ENCODE measurements at places on chromosomes 16 and 17. TPM values are rescaled to one million over a fixed set of nuclear protein-coding genes. Genes with fewer than 3 reads are reported as not detected.

Gene GNAO1
- total RNA-seq, result 0.56 TPM

Gene ZNF597
- 2.3 TPM for total RNA-seq

Gene GLYR1
- 76.9 TPM for total RNA-seq

Gene MYCBPAP
- 0.46 TPM for total RNA-seq

Gene MT1G
- not detected for total RNA-seq

Gene LGALS9
- total RNA-seq, result 3.1 TPM

Gene PIPOX
- total RNA-seq, result 1.1 TPM

Gene GPR179
- not detected for total RNA-seq

Gene KRT222
- total RNA-seq, result not detected

Gene ULK2
- total RNA-seq, result 33.3 TPM

Gene THUMPD1
- 36.3 TPM for total RNA-seq

Gene NTN3
- 1.4 TPM for total RNA-seq

Gene ABCA6
- total RNA-seq, result 1.7 TPM

Gene LUC7L3
- 86.1 TPM for total RNA-seq

DNA sequence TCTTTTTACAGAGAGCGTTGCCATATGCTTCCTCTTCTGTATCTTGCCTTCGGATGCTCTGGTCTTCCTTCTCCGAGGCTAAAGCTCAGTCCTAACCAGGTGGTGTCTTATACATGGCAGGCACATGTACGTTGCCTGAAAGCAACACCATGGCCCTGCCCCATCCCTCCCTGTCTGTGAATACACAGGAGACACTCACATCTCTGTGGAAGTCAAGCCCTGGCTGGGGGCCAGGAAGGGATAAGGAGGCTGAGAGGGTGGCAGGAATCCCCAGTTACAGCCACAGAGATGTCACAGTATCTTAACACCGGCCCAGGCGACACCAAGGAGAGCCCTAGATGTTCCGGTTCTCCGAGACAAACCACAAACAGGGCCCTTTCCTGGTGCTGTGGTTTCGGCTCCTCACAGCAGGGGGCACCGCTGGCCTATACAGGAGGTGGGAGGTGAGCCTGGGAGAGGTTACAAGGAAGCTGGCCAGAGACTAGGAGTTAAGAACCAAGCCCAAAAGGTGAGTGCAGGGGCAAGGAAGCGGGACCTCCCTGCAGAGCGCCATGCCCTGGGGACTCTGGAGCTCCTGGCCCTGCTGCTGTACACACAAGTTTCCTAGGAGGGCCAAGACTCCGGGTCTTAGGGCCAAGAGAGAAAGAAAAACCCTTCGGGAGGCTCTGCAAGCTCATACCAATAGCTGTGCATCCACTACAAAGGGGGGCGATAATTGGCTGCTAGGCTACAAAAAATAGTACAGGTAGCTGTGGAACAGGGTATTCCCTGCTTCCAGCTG is 41.7 kb downstream of the SRL start:
- DNase-seq, result no peak

DNA sequence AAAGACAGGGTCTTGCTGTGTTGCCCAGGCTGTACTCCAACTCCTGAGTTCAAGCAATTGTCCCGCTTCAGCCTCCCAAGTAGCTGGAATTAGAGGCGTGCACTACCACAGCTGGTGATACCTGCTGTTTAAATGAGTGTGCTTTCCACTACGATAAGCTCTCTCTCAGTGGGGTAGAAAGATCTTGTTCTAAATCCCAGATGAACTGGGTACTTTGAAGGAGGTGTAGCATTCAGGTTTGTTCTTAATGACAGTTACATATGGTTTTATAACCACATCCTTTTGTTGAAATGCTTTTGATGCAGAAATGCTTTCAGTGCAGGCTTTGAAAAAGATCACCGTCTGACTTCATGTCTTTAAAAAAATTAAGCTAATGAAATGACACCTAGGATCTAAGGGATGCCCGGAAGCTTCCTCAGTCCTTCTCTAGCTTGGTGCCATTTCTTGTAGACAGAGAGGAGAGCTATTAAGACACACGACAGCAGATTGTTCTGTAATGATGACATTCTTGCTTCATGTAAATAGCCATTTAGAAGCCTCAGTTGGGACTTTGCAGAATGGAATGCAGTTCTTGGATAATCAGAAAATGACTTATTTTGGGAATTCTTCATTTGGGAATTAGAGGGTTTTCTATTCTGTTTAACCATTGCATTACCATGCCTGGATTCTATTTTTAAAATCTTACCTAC is 19.5 kb downstream of the PMM2 start:
- no peak for DNase-seq

DNA sequence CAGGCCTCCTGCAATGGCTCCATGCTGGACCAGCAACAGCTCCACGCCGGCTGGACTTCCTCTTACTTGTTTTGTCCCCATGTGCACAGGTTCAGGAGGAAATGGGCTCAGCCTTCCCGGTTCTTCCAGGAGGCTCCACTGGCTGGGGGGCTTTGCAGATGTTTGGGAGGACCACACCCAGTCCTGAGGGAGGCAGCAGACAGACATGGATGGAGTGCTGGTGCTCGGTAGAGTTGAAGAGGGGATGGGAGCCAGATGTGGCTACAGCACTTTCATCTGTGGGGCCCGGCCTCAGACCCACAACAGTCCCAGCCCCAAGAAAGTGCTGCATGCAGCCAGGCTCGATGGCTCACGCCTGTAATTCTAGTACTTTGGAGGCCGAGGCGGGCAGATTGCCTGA is 21.8 kb downstream of the NARF start:
- no peak for DNase-seq

DNA sequence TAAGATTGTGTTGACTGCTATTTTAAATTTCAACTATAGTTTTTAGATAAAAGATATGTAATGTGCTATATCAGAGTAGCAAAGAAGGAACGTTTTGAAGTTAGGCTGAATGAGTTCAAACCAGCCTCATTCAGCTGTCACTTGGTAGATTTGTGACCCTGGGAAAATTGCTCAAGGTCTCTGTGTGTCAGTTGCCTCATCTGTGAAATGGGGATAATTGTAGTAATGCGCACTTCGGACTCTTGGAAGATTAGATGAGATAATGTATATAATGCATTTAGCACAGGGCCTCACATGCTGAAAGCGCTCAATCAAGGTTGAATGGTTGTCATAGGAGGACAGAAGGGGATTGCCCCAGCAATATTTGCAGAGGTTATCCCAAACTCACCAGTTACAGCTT is 4.7 kb downstream of the BMERB1 start:
- no peak for DNase-seq

DNA sequence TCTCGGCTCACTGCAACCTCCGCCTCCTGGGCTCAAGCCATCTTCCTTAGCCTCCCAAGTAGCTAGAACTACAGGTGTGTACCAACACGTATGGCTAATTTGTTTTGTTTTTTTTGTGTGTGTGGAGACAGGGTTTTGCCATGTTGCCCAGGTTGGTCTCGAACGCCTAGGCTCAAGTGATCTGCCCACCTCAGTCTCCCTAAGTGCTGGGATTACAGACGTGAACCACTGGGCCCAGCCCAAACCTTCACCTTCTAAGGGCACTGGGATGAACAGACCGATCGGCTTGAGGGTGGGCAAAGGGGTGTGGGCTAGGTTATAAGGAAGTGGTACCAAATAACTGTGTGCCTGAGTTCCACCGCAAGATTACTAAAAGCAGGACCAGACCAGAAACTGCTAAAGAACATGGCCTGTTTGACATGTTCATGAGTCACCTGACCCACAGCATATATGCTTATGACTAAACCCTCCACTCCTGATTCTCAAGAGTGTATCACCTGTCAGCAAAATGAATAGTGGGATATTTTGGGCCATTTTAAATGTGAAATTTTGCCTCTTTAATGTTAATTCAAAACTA is 8.1 kb downstream of the TMEM97 start:
- DNase-seq, result peak; percentile 49

- DNase-seq, result no peak
These were observed 37.3 kb downstream of the SEC14L1 start for GRCh38 chr17:77178050-77178449.

DNA sequence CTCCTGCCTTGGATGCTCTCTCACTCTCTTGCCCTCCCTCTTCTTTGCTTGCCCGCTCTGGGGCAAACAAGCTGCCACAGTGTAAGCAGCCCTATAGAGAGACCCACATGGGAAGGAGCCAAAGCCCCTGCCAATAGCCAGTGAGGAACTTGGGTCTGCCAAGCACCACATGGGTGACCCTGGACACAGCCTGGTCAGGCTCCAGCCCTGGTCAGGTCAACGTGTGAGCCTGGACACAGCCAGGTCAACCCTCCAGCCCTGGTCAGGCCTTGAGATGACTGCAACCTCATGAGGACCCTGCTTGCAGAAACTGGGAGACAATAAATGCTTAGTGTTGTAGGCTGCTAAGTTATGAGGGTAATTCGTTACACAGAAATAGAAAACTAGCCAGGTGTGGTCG is 14.3 kb upstream of the PHOSPHO1 start:
- no peak for DNase-seq

- DNase-seq, result no peak
These were observed at the start of gene CTCF for GRCh38 chr16:67562526-67562917. Gene CTCF (plus strand): TSS chr16:67562526. CDS start chr16:67610833, 48,307 bp downstream.

GRCh38 chr16:49659356-49659755 is 196.6 kb downstream of the ZNF423 start:
- DNase-seq, result no peak

- no peak for DNase-seq
These were observed 2.4 kb downstream of the SLC25A35 start for GRCh38 chr17:8292639-8293395.

DNA sequence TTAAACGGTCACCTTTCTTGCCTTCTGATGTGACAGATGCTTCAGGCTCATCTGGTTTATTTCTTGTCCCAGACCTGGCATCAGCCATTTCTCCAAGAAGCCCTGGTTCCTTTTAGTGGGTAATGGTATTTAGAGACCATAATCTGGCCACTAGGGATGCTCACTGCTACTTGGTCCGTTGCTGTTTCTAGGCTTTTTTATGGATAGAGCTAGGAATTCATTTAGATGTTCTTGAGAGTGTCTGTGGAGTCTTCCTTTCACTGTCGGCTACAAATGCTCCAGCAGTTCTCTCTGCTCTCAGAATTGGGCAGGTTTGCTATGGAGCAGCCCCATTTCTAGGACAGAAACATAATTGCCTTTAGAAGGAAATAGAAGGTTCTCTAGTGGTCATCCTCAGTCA is 214.5 kb downstream of the KATNIP start:
- no peak for DNase-seq

- no peak for DNase-seq
These were observed 22.2 kb upstream of the ATP2A3 start for GRCh38 chr17:3986270-3986938.

GRCh38 chr17:77893144-77894044 is 65.1 kb upstream of the TNRC6C start:
- no peak for DNase-seq

DNA sequence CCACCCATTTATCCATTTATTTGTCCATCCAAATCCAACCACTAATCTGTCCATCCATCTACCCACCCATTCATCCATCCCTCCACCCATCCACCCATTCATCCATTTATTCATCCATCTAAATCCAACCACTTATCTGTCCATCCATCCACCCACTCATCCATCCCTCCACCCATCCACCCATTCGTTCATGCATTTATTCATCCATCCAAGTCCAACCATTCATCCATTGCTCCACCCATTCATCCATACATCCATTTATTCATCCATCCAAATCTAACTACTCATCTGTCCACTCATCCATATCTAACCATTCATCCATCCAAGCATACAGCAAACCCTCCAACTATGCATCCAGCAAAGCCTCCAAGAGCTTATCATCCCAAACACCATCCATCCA is 267.3 kb downstream of the XYLT1 start:
- DNase-seq, result no peak

DNA sequence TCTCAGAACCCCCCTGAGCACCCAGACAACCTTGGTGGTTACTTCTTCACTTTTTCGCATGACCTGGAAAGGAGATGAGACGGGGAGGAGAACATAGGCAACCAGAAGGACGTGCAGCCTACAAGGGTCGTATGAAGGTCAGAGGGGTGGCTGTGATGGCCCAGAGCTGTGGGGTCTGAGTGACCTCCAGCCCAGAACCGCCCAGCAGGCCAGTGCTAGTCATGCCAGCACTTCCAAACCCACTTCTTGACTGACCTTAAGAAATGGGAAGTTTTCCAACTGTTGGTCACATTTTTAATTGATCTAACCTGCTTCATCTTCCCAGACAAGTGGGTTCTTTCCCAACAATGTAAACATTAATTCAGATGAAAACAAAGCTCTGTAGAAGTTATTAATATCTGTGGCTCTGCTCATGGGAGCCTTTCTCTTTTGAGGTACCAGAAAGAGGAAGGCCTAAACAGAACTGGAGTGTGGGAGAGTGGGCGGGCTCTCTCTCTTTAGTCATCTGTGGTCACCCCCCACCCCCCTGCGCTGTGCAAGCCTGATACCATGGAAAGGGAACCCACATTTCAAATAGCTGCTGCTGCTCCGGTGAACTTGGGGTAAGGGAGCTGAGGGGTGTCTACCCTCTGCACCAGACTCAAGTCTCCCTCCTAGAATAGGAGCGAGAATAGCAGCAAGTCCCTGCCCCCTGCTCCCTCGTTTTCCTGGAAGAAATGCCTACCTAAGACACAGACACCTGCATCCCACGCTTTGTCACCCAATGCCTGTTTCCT is 101.6 kb downstream of the RAB11FIP4 start:
- DNase-seq, result no peak

- DNase-seq, result no peak
These were observed 24.1 kb downstream of the GNPTG start for GRCh38 chr16:1375741-1376410.

DNA sequence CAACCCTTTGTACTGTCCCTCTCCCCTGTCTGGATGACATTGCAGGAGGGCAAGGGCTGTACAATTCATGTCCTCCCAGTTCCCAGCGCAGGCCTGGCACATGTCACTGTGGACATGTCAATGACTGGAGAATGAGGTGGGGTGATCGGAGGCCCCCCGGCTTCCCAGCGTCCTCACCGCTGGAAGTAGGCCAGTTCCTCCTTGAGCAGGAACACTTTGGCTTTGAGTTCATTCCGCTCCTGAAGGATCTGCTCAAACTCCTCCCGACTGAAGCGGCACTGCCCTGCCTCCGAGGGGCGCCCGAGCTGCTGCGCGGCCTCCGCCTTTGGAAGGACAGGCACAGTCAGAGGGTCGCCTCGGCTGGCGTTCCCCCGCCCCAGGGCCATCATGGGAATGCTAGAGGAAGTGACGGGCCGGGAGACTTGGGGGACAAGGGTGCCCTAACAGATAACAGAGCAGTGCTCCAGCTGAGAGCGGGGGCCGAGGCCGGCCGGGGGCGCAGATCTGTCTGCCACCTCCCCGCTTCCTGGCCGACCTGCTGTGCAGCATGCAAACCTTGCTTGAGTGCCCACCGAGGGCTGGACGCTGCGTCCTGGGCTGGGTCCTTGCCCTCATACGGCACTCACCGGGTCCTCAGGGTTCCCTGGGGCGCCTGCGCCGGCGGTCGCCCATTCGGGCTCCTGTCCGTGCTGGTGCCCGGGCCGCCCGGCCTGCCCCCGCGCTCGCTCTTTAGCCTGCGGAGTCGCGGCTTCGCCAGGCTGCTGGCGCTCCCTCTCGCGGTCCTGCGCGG is 1.3 kb downstream of the RILP start:
- no peak for DNase-seq

DNA sequence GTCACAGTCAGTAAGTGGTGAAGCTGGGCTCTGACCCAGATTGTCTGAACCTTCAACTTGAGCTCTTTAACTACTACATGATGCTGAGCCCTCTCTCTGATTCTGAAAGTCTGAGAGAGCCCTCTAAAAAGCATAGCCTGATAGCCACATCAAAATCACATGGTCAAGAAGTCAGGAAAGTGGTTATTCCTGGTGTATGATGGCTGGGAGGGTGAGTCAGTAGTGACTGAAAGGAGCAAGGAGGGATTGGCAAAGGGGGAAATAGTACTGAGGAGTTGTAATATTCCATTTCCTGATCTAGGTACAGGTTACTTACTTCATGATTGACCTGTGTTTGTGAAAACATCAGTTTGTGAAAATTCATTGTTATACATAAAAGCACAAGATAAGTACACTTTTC is 89.1 kb downstream of the SSH2 start:
- DNase-seq, result no peak

GRCh38 chr17:30519707-30520106 is 42.5 kb downstream of the GOSR1 start:
- DNase-seq, result no peak

All from osteocyte (in vitro differentiated cells).